Stimulated activated CD8-positive, alpha-beta memory T cell treated with anti-CD3 and anti-CD28 coated beads, Interleukin-4, amount 100 ng/mL, for 1 hour (primary cell): ENCODE measurements at places on chromosomes 12 and 14.

DNA sequence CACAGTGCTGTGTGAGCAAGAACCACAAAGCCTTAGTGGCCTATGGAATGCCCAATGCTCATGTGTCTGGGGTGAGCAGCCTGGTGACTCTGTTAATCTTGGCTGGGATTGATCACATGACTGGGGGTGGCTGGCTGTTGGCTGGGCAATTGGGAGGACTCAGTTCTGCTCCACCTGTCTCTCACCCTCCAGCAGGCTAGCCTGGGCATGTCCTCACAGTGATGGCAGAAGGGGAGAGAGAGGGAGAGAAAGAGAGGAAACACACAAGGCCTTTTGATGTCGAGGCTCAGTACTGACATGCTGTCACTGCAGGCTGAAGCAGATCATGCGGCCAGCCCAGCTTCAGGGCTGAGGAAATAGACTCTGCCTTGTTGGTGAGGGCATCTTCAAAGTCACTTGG, 136.8 kb downstream of the TBX5 start:
- no peak for DNase-seq

DNA sequence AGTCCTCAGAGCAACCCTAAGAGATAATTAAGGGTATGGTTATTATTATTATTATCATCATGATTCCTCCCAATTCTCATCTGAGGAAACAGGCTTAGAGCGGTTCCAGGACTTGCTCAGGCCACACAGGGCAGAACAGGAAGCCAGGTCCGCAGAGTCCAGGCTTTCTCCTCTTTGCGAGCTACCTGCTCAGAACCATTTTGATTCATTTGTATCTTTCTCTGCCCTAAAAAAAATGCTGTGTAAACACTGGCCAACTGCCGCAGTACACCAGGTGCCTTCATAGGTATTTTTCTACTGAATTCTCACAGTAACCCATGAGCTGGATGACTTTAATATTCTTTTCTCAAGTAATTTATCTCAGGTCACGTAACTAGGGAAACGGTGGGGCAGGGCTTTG, 45.3 kb downstream of the ST8SIA1 start:
- DNase-seq: no peak

- DNase-seq: no peak
Measured at GRCh38 chr12:90100579-90100978, 391.9 kb upstream of the ATP2B1 start.

DNA sequence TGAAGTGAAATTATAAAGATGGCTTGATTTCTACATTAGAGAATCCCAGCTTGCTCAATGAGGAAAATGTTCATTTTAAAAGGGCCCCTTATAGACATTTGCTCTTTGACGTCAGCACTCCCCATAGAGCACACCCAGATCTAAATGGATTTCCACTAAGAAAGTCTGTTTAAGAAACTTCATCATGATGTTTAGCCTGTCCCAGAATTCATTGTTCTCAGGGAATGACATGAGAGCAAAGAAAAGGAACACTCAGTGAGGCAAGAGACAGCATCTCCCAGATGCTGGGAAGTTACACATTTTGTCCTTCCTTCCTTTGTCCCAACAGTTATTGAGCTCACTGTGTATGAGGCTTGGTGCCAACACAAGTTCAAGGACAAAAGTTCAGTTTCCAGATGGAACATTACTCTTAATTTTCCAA, 4.9 kb downstream of the PHLDA1 start:
- DNase-seq: no peak

- no peak for DNase-seq
Measured at GRCh38 chr12:103745962-103746361, 95.1 kb downstream of the NT5DC3 start.

GRCh38 chr12:71174825-71175224, 17.0 kb upstream of the TSPAN8 start:
- DNase-seq: no peak

- no peak for DNase-seq
Measured at GRCh38 chr12:57575771-57576612, 15.0 kb upstream of the PIP4K2C start.

- DNase-seq: no peak
Measured at GRCh38 chr12:60144395-60144794, 548.6 kb downstream of the SLC16A7 start.

DNA sequence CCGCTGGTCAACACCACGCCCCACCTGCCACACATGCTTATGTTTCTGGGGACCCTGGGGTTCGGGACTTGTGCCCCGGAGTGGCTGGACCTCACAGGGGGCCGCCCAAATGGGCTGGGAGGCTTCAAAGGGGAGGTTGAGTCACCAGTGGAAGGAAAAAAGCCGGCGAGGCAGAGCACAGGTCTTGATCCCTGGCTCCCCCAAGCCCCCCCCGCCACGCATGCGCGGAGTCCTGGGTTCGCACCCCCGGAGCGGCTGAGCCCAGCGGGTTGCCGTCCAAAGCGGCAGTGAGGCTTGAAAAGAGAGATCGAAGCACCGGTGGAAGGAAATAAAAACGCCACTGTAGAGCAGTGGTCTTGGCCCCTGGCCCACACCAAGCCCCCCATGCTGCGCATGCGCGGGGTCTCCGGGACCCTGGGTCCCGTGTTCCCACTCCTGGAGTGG, 313.5 kb downstream of the ALG10 start:
- DNase-seq: no peak

DNA sequence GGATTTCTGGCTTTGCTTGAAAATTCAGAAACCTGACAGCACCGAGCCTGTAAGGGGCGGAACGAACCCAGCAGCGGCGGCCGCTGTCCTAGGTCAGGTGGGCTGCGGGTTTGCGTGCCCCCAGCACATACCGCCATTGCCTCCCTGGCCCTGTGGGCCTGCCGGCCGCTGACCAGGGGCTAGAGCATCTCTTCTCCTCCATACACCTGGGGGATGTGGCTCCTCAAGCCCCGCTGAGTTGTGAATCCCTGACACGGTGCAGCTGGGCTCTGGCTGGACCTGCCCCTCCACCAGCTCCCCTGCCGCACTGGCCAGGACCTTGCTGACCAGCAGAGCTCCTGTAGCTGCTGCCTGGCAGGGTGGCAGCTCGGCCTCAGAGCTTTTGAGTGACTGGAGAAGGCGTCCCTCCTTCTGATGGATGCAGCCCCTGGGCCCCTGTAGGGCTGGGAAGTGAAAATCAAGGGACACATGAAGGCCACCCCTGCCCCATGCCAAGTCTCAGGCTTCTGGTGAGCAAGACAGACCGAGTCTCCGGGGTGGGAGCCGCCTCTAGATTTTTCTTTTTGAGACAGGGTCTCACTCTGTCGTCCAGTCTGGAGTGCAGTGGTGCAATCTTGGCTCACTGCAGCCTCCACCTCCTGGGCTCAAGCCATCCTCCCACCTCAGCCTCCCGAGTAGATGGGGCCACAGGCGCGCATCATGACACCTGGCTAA, 184.9 kb upstream of the SFSWAP start:
- no peak for DNase-seq

DNA sequence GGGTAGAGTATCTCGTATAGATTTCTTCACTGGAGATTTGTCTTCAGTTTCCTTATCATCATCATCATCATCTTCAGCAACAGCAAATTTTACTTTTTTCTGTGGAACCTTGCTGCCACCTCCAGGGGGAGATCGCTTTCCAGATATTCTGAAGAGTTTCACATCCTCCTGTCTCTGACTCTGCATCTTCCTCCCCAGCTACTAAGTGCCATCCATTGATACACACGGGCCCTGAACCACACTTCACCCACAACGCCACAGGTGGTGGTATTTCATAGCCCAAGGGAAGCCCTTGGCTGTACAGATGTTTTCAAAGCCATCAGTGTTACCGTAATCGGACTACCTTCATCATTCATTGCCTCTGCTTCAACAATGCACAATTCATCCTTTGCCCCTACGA, 82.2 kb downstream of the PPP2R5C start:
- no peak for DNase-seq
